Stimulated activated CD8-positive, alpha-beta memory T cell treated with anti-CD3 and anti-CD28 coated beads, Interleukin-15, amount 100 ng/mL, for 48 hours (primary cell): ENCODE measurements at places on chromosomes 5 and 9.

- no peak for DNase-seq
Observed at GRCh38 chr9:73583576-73583975, 431.9 kb downstream of the ANXA1 start.

DNA sequence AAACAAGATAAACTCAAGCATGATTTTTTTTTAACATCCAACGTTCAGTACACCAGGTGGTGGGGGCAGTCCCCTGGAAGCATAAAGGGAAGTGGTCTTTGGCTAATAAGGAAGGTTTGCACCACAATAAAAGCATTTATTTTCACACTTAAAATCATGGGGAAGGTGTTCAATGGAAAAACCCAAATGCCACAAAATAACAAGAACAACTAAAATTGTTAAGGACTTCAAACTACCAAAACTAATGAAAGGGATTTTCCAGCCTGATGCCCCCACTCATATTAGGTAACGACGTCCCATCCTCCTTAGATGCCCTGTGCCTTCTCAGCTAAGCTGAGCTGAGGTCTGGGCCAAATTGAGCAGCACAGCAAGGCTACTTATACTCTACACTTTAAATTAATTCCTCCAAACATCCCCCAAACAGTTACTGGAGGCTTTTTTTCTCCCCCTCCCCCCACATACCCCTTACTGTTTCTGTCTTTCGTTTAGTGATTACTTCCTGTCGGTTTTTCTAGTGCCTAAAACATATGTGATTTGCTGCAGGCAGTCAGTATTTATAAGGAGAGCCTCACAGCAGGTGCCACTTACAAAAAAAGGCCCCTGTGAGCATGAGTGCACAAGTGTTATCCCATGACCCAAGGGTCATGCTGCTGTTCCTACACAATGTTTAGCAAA, 259.7 kb upstream of the ZNF608 start:
- DNase-seq: no peak

DNA sequence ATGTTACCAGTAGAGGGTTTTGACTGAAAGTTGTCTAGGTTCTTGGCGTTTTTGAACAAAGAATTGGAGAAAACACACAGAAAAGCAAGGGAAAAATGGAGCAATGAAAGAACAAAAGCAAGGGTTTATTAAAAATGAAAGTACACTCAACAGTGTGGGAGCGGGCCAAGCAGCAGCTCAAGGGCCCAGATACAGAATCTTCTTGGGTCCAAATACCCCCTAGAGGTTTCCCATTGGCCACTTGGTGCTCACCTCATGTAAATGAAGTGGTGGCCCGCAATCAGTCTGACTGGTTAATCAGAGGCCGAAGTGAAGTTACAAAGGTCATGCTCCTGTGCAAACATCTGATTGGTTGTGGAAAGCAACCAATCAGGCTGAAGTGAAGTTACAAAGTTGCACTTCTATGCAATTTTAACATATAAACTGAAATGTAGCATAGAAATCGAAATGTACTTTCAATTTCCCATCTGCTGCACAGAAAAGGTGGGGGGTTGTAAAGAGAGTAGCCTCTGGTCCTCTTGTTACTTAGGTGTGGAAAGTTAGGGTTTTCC, 1.9 kb upstream of the GM2A start:
- no peak for DNase-seq

- DNase-seq: no peak
Observed at GRCh38 chr9:110241260-110241857, 14.9 kb downstream of the TXN start.

DNA sequence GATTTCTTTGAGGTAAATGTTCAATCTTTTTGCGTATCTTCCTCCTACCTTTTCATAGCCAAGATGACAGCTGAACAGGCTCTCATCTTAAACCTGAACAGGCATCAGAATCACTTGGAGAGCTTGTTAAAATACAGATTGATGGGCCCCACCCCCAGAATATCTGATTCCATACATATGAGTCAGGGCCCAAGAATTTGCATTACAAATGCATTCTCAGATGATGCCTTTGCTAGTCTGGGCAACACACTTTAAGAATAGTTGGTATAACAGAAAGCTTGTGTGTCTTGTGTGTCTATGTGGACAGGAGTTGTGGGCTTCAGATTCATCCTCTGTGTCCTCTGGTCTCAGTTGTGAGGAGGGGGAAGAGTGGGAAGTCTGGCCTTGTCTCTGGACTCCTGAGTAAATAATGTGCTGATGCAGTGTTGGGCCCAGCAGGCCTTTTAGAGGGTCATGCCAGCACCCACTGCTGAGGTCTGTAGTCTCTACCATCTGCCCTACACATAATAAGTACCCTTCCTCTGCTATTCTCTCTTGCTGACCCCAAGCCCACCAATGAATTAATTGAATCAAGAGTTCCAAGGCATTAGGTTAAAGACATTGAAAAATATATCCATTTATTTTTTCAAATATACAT, 43.1 kb downstream of the PTCD2 start:
- no peak for DNase-seq

DNA sequence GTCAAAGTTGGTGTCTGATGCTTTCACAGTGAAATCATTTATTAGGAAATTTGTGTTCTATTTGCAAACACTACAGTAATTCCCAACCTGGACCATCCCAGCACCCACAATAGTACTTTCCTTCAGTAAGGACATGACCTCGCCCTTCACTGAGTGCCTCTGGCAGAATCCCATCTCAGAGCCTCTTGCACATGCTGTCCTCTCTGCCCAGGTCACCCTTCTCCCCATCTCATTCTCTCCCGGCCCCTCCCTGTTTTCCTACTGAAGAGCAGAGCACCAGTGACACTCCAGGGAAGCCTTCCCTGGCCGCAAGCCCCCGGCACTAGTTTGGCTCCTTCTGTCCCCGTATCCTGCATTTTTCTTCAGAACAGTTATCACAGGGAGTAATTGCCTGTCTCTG, 220.4 kb downstream of the MAPKAP1 start:
- no peak for DNase-seq

DNA sequence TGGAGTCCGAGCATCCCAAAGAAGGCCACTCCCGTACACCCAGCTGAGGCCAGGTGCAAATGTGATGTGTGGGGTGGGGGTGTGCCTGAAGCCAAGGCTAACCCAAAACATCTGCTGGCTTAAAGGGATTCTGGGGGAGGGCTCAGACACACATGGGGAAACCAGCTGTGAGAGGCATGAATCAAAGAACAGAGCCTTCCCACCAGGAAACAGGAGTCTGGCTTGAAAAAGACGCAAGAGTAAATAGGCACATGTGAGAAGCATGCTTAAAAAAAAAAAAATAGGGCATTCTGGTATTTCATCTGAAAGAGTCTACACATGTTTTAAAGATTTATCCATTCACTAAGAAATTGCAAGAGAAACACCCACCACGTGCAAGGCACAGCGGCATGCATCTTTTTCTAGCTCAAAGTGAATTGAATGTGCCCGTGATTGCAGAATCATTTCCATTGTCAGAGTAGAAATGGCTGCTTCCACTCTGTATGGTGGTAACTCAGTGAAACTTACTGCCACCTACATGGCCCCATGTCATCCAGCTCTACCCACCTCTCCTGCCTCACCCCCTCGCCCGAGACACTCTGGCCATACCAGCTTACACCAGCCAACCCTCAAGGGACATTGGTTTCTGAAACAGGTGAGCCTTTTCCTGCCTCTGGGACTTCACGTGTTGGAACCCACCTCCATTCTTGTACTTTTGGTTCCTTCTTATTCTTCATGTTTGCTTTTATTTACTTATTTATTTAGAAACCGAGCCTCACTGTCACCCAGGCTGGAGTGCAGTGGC, 71.5 kb downstream of the SEMA5A start:
- no peak for DNase-seq

GRCh38 chr5:153276151-153276550, 214.3 kb upstream of the GRIA1 start:
- DNase-seq: no peak

DNA sequence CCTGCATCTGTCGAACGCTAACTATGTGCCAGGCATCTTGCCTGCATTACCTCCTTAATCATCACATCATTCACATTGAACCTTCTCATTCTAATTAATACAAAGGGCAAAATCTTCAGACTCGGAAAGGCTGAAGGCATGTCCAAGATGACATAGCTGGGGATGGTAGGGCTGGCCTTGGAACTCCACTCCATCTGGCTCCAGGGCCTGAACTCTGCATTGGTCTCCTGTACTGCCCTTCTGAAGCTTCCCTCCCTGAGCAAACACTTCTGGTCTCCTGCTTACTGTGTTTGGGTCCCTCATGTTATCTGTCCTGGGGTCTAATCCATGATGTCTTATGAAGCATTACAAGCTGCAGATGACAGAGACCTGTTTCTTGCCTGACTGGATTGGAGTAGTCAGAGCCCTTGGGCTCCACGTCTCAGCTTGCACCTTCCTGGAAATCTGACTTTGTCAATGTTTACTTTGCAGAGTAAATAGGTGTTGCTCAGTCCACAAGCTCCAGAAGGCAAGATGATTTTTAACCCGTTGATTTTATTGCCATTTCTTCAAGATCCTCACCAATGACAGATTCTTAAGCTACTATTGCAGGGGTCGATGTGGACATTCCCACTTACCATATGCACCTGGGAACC, 106.1 kb downstream of the GALNT10 start:
- no peak for DNase-seq

DNA sequence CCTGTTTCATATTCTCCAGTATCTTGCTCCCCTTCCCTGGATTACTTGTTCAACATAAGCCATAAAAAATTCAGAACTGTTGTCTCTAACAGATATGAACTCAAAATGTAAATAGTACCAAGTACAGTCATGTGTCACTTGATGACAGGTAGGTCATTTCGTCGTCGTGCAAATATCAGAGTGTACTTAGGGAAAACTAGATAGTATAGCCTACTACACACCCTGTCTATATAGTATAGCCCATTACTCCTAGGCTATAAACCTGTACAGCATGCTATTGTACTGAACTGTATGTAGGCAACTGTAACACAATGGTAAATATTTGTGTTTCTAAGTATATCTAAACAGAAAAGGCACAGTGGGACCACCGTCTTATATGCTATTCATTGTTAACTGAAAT, 39.1 kb downstream of the SMIM15 start:
- DNase-seq: no peak

GRCh38 chr9:2060424-2060823, 45.3 kb downstream of the SMARCA2 start:
- no peak for DNase-seq

DNA sequence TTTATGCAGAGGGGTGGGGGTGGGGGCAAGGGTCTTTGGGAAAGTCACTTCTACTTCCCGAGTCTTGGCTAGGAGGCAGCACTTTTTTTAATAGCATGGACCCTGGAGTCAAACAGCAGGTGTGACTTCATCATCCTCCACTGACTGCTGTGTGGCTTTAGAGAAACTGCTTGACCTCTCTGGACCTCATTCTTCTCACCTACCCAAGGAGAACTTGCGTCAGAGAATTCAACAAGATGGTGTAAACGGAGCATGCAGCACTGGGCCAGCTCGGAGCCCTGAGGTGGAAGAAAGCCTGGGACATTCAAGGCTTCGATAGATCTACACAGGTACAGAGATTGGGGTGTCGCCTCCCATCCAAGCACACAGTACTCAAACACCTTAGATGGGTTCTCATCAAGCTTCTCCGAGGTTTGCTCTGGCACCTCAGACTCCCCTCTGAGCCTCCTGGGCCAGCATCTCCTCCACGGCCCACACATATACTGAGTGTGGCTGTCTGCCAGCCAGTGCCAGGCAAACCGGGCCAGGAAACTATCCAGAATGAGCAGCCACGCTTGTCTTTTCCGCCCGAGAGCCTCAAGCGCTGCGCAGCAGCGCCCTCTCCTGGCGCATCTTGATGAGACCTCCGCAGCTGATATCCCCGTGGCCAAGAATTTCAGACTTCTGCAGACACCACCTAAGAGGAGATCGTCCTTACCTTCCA, 4.6 kb upstream of the SLC25A48 start:
- DNase-seq: no peak

DNA sequence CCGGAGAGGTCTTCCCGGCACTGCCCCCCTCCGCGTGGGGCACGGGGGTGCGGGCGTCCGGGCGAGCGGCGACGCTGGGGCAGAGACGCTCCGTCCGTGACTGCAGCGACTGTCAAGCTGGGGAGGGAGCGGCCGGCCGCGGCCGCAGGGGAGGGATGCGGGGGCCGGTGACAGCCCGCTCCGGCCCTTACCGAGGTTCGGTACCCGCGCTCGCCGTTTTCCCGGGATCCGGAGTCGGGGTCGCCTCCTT, 400 bp downstream of the KDM4C start:
- no peak for DNase-seq

GRCh38 chr9:71897577-71897976, 13.4 kb downstream of the ABHD17B start:
- DNase-seq: no peak

DNA sequence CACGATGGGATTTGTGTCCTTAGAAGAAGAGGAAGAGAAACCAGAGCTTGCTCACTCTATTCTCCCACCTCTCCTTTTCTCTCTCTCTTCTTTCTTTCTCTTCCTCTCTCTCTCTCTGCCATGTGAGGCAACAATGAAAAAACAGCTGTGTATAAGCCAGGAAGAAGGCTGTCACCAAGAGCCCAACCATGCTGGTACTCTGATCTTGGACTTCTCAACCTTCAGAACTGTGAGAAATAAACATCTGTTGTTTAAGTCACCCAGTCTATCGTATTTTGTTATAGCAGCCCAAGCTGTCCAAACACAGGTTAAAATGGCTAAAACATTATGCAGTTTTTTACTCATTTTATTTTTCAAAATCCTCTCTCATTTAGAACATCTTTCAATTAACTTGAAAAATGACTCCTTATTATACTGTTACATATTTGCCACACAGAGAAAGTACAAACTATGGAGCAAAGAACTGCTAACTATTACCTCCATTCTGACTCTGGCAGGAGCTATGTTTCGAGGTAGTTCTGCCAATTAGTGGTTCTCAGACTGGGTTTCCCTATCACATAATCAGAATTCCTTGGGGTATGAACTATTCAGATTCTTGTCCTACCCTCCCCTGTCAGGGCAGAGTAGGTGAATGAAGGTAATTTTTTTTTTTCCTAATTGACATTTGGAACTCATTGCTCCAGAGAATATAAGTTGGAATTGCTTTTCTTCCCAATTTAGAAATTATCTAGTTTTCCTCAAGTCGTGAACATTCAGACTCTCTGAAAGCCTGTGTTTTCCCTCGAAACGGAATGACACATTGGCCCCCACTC, 434.6 kb downstream of the ENC1 start:
- DNase-seq: no peak

GRCh38 chr5:85896514-85896913, 721.2 kb upstream of the COX7C start:
- DNase-seq: no peak

- DNase-seq: no peak
Observed at GRCh38 chr9:113449376-113449775, 14.2 kb upstream of the RGS3 start.

DNA sequence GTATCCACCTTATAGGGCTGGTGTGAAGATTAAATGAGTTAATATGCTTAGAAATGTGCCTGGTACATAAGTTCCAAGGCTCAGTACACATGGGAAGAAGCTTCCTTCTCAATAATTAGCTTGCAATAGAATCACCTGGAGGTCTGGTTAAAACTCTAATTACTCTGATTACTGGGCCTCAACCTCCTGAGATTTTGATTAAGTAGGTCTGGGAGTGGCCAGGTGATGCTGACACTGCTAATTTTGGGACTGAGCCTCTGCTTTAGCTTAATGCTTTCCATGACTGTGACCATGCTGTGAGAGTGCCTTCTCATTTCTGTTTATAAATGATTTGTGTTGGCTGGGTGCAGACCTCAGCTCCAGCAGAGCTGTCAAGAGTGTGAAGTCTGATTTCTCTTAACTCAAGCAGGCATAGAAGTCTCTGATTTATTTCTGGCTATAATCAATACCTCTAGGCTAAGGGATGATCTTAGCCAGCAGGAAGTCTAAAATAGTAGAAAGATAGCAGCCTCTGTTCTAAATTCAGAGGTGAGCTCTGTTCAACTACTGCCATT, 85.3 kb upstream of the ZNF608 start:
- no peak for DNase-seq

- no peak for DNase-seq
Observed at GRCh38 chr9:87112656-87113055, 165.3 kb upstream of the GAS1 start.
